ENCODE measurements at places on chromosomes 7 and 10.

DNA sequence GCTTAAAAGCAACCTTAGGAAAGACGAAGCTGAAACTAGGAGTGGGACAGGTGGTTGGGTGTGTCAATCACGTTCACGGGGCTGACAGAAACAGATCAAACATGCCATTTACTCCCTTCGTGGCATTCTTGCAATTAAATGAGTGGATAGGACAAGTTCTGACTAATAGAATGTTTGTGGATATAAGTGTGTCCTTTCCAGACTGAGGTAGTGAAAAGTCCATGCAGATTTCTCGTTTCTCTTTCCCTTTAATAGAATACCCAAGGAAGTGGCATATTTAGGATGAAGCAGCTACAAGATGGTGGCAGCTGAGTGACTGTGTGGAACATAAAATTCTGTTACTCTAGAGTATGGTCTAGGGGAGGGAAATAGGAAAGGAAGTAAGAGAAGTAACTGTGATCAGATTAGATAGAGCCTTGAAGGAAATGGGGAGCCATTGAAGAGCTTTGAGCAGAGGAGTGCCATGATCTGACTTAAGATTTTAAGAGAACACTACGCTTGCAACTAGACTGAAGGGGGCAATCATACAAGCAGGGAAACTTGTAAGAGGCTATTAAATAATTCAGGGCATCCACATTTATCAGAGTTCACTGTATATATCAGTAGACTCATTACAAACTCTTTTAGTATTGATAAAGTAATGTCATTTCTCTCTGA lies 46.3 kb upstream of the HYAL4 start:
- DNase-seq = no peak

DNA sequence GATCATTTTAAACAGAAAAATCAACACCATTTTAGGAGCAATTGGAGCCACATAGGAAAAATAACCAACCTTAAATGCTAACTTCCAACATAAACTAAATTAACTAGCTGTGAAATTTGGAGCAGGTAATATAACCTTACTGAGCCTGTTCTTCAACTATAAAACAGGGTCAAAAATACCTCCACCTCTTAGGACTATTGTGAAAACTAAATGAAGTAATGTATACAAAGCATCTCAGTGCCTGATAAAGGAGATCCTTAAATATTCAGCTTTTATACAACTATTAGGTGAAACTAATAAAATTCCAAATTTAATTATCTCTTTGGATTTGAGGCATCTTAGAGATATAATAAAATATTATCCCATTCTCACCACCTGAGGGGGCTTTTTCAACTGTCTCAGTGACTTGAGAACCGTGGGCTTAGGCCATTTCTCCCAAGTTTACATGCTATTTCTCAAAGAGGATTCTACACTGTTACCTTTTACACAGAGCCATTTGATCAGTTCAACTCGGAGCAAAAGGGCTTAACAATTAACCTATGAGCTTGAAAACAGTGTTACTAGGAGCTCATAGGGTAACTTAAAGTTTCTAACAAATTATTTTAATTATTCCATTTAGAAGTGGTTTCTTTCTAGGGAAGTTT lies 165.0 kb upstream of the ASAH2 start:
- DNase-seq = no peak

DNA sequence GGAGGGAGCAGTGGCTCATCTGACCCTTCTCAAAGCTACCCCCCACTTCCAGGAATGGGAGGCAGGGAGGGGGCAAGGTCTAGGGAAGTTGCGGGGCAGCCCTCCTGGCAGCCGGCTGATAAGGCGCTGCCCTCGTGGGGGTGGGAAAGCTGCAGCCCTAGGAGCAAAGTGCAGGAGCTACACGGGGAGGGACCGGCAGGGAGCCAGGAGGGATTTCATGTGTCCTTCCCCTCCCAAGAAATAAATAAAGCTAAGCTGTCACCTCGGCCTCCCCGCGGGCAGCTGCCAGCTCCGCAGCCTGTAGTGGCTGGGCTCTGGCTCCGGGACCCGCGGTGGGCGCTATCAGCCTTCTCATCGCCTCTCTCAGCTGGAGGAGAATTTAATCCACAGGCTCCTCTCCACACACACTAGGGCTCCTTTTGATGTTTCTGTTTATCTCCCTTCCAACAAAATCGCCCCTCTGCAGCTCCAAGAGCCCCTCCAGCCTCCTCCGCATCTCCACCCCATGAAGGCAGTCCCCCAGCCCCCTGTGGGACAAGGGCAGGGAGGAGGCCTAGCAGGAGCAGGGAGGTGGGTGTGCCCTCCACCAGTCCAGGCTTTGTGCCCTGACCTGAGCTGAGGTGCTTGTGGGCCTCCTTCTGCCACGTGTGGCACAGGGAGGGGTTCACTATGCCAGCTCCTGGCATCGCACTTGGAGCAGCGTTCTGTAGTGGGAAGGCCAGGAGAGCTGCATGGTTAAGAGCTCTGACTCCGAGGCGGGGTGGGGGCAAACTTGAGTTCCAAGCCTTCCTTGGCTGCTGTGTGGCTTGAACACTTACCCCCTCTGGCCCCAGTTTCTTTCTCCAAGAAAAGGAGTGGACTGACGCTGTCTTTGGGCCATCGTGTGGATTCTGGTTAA lies 80.5 kb downstream of the C10orf105 start:
- DNase-seq = no peak

DNA sequence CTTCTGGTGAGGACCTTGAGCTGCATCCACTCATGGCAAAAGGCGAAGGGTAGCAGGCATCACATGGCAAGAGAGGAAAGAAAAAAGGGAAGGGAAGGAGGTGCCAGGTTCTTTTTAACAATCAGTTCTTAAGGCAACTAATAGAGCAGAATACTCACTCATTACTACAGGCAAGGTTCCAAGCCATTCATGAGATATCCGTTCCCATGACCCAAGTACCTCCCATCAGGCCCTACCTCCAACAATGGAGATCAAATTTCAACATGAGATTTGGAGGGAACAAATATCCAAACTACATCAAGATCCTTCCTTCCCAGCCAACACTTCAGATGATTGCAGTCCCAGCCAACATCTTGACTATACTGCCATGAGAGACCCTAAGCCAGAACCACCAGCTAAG lies 38.9 kb upstream of the YAE1 start:
- DNase-seq = no peak

- no peak for DNase-seq
Measured at GRCh38 chr7:66330961-66331360, 125.8 kb downstream of the TPST1 start.

DNA sequence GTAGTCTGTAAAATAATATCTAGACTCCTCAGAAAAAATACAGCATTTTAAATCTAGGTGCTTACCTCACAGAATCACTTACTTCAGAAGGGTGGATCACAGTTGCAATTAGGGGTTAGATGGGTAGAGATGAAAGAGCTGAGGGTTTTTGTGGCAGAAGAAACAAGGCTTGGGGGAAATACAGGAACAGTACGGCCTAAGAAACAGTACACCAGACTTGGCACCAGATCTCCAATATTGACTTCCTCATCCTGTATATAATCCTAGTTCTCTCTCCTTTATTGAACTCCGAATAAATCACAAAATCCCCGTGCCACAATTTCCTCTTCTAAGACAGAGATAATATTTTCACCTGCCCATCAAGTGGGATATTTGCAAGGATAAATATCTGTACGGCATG lies 14.3 kb downstream of the CEP41 start:
- no peak for DNase-seq

DNA sequence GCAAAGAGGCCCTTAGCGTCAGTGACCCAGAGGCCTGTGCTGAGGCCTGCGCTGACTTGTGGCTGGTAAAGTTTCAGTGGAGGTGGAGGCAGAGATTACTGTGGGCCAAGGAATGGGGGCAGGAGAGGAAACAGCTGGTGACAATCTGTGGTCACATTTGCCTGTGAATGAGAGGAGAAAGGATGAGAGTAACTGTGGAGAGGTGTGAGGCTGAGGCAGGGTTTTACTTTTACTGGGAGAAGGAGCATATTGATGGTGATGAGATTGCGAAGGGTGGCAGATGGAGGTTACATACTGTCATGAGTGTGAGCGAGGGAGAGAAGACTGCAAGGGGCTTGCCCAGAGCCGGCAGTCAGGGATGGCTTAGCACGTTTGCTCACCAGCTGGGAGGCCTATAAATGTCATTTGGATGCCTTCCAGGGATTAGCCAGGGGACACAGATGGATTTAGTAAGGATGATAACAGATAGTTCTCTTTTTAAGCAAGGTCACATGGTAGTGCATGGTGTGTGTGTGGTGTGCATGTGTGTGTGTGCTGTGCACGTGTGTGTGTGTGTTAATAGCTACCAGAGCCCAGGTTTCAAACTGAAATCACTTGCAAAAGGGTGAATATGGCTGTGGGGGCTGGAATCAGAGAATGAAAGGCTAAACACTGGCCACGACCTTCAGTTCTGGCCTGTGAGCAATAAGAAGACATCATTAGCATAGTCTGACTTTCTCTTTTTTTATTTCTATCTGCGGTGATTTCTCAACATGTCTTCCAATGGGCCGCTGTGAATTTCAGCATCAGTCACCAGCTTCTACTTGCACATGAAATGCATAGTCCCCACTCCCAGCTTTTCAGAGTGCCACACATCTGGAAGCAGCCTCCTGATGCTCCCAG lies 291.5 kb upstream of the ZNF32 start:
- DNase-seq = no peak
